ENCODE measurements at places on chromosomes 12 and 14.

DNA sequence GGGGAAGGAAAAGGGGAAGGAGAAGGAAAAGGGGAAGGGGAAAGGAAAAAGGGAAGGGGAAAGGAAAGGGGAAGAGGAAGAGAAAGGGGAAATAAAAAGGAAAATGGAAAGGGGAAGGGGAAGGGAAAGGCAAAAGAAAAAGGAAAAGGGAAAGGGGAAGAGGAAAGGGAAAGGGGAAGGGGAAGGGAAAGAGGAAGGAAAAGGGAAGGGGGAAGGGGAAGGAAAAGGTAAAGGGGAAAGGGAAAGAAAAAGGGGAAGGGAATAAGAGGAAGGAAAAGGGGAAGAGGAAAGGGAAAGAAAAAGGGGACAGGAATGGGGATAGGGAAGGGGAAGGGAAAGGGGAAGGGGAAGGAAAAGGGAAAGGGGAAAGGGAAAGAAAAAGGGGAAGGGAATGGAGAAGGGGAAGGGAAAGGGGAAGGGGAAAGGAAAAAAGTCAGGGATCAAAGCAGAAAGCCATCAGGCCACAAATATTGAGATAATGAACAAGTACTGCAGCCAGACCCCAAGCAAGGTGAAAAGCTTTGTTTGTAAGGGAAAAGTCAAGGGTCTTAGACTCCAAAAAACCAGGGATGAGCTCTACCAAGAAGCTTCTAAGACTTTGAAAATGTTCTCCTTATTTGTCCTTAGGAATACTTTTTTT is 20.0 kb downstream of the DICER1 start:
- no peak for DNase-seq

DNA sequence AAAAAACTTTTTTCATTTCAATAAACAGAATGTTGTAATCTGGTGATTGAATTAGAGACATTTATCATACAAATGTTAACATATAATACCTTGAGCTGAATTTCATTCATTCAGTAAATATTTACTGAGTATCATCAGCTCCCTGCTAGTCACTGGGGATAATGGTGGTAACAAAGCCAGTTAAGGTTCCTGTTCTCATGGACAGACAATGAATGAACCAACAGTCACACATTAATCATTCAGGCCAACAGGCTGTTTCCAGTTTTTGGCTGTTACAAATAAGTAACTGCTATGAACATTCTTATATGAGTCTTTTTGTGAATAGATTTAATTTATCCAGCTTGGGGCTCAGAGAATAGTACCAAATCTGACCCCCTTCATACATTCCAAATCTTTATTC is 13.5 kb downstream of the EXD2 start:
- DNase-seq: no peak

DNA sequence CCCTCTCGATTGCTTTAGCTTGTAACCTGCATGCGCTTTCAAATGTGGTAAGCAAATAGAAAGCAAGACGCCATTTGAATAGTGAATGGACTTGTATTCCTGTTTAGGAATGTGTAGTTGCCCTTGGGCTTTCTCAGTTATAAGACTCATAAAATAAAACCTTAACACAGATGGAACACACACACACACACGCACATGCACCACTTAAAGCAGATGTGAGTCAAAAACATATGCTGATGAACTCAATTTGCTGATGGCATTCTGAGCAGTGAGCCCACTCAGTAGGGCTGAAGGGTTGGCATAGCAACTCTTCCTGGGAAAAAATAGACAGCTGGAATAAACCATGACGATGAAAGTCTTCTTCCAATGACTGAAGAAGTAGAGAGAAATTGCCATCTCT is 360.5 kb downstream of the APAF1 start:
- DNase-seq: no peak

GRCh38 chr12:6863586-6864321 is 3.6 kb upstream of the TPI1 start:
- DNase-seq: no peak

GRCh38 chr14:74302152-74302628 is 544 bp downstream of the ABCD4 start:
- DNase-seq: no peak

DNA sequence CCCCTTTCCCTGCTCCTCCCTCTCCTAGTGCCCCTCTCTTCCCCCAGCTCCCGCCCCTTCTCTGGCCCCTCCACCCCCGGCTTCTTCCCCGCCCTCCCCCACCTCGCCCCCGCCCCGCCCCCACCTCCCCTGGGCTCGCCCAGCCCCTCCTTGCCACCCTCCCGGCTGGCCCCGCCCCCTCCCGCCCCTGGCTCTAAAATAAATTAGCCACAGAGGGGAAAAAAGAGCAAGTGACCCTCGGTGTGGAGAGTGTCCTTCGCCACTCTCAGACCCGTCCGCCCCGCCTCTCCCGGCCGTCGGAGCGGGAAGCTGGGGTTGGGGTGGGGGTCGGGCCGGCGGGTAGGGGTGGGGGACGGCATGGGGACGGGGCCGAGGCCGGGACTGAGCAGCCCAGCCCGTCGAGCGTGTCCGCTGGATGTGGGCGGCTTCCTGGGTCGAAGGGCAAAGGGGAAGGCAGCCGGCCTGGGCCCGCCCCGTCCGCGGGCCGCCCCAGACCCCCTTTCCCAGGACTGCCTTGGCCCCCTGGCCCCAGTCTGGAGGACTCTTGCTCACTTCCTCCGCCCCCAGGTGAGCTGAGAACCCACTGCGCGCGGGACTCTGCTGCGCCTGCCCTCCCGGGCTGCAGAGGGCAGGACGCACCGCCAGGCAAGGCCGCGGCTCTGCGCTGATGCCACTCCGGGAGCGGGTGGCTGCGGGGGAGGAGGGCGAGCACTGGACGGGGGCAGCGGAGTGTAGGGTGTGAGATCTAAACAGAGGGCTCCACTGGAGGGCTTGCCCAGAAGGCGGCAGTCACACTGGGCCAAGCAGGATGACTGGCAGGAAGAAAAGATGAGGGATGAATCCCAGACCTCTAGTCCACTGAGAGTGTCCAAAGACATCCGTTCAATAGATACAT is 570 bp upstream of the FIGNL2 start:
- DNase-seq: no peak

- no peak for DNase-seq
These were observed 19.2 kb downstream of the DCAF4 start for GRCh38 chr14:72945356-72946027.

GRCh38 chr12:104132351-104132956 is 5.6 kb downstream of the NFYB start:
- DNase-seq: no peak

GRCh38 chr12:131721548-131721947 is 10.7 kb downstream of the SFSWAP start:
- no peak for DNase-seq

GRCh38 chr12:102871014-102871413 is 46.0 kb downstream of the PAH start:
- no peak for DNase-seq

DNA sequence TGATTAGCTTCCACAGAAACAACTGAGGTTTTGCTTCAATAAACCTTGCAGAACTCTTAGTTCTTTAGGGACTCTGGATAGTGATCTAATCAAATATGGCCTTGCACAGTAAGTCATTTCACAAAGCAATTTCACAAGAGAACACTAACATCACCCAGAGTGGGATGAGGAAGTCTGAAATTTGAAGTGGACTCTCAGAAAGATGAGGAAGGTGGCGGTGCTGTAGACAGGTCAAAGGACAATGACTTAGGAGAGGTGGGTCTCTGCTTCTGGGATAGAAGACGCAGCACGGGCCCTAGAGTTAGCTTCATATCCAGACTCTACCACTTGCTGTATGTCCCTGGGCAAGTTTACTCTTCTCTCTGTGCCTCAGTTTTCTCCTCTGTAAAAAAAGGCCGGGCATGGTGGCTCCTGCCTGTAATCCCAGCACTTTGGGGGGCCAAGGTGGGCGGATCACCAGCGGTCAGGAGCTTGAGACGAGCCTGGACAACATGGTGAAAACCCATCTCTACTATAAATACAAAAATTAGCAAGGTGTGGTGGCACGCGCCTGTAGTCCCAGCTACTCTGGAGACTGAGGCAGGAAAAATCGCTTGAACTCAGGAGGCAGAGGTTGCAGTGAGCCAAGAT is 18.9 kb downstream of the FOS start:
- DNase-seq: no peak

DNA sequence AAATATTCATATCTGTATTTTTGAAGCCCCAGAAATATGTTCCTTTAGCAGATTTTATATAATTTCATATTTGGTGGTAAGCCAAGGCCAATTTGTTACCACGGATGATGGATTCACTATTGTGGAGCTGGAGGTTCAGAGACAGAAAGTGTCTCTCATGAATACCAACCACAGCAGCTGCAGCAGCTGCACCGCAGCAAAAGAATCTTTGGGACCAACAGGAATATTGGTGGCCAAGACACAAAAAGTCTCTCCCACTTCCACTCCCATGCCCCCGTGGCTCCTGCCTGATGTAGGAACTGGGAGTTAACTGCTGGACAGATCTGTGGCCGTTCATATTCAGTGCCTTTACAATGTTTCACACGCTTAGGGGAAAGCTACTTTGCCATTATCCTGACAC is 155.3 kb downstream of the ADAMTS20 start:
- no peak for DNase-seq

GRCh38 chr14:102046337-102047278 is 40.2 kb downstream of the HSP90AA1 start:
- no peak for DNase-seq
